Amniotic stem cell (primary cell): ENCODE measurements at places on chromosomes 1 and 21.

GRCh38 chr1:151935154-151935553 is 25.8 kb upstream of the THEM4 start:
- no peak for DNase-seq

DNA sequence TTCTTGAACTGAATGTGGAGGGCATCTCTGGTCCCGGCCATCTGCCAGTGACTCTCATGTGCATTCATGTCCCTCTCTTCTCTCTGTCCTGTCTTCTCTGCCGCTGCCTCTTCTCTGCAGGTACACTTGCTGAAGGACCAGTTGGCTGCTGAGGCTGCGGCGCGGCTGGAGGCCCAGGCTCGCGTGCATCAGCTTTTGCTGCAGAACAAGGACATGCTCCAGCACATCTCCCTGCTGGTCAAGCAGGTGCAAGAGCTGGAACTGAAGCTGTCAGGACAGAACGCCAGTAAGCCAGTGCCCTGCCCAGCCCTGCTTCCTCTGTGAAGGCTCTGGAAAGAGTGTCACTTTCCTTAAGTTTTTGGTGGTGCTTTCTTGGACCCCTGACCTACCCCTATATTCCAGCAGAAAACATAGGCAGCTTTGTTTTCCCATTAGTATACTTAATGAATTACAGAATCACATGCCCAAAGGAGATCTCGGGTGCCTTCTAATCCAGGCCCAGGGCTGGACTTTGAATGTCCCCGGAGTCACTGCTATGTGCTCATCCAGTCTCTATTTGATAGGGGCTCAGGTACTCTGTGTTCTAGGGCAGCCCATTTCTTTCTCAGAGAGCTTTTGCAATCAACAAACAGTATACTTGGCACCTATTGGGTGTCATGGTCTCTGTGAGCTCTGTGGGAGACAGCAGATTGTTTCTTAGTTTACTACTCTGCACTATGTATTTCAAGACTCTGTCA is 11.2 kb downstream of the SPATA46 start:
- DNase-seq: no peak

GRCh38 chr1:16716691-16717335 is 23.5 kb upstream of the RNU1-4 start:
- DNase-seq: no peak

- DNase-seq: no peak
Observed at GRCh38 chr21:19853061-19853460, 1145.1 kb upstream of the NCAM2 start.

- no peak for DNase-seq
Observed at GRCh38 chr21:27221077-27221476, 254.2 kb upstream of the ADAMTS5 start.

GRCh38 chr21:26280775-26281174 is 110.2 kb upstream of the APP start:
- DNase-seq: no peak

GRCh38 chr1:6504887-6505286 is 13.4 kb upstream of the PLEKHG5 start:
- DNase-seq: no peak

- DNase-seq: no peak
Observed at GRCh38 chr1:101898137-101898536, 98.6 kb downstream of the OLFM3 start.
